NCI-H1417 treated with DMSO at 0.1 percent for 48 hours (cell line): ENCODE measurements at places on chromosomes 12 and 14.

GRCh38 chr12:15181017-15181683 lies 40.1 kb downstream of the RERG start:
- no peak for DNase-seq

DNA sequence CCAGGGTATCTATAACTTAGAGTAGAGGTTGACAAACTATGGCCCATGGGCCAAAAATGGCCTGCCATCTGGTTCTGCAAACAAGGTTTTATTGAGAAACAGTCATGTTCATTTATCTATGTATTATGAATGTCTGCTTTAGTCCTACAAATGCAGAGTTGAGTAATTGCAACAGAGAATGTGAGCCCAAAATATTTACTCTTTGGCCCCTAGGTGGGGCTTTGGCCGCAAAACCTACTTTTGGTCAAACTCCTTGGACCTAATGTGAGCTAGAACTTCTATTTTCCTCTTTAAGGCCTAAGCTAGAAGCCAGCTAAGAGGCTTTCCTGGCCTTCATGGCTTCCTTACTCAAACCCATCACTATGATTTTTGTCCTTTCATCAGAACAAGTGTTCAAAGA lies 379.1 kb downstream of the NELL2 start:
- no peak for DNase-seq

DNA sequence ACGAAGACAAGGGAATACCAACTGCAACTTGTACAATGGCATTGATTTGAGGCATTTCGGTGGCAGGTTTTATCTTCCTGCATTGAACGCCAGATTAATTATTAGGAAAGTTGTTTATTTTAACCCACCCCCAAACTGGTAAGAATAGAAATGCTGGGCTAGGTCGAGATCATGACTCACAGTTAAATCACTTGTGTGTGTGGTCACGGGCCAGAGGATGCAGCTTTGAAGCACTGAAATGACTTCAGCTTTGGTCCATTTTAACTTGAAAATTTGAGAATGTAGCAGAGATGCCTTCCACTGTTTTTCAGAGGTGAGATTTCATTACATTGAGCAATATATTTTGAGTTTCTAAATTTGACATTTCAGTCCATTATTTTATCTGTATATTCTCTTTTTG lies 23.6 kb upstream of the KCNH3 start:
- DNase-seq, result no peak

DNA sequence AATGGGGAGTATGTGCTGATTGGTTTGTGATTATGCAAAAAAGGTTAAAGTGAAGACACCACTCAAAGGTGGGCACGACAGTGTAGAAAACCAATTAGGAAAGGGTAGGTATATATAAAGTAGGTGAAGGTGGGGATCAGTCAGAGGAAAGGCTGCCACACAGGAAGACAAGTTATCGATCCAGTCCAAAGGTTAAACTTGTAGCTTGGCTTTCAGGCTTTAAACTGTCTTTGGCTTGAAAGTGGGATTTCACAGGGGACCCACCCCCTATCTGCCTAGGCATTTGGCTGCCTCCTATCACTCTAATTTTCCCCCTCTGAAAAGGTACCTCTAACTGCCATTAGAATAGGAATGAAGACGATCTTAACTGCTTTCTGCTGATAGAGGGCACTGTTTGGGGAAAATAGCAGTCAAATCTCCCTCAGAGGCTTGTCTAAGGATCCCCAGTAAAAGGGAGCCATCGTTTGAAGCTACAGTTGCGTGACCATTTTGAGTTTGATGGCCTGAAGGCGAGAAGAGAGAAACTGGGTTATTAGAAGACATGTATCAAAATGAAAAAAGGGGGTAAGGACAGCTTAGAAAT lies 250.2 kb downstream of the GPHN start:
- no peak for DNase-seq

GRCh38 chr12:124452576-124453331 lies 114.7 kb downstream of the NCOR2 start:
- DNase-seq, result no peak

DNA sequence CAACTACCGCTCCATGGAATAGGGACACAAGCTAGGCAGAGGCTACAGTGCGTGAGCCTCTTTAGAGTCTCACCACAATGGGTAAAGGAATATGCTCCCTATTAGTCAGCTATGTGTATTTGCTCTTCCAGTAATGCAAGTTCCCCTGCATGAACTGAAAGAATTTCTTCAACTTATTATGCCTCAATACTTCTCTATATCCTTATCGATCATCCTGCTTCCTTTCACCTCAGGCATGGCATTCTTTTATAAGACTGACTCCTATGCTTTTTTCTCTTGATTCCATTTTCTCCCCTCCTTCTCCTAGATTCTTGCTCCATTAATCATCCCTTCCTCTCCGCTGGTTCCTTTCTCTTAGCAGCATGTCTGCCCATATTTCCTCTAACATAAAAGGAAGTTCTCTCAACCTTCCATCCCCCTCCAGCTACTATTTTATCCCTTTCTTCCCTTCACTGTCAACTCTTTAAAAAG lies 94.5 kb upstream of the CPM start:
- DNase-seq, result no peak

DNA sequence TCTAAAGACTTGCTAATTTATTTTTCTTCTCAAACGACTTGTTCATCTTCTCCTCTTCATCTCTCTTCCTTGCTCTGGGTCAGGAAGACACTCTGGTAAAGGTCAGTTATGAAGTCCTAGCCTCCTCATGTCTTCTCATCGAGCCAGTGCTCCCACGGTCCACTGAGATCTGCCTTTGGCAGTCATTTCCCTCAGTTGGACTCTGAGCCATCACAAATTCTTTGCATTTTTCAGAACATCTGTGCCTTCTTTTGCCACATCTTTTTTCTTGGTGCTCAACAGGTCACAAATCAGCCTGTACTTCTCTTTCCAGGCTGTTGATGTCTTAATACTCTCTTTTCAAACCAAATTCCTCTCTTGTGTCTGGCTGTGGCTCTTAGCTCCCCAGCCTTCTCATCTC lies 49.7 kb downstream of the IGF1 start:
- no peak for DNase-seq

DNA sequence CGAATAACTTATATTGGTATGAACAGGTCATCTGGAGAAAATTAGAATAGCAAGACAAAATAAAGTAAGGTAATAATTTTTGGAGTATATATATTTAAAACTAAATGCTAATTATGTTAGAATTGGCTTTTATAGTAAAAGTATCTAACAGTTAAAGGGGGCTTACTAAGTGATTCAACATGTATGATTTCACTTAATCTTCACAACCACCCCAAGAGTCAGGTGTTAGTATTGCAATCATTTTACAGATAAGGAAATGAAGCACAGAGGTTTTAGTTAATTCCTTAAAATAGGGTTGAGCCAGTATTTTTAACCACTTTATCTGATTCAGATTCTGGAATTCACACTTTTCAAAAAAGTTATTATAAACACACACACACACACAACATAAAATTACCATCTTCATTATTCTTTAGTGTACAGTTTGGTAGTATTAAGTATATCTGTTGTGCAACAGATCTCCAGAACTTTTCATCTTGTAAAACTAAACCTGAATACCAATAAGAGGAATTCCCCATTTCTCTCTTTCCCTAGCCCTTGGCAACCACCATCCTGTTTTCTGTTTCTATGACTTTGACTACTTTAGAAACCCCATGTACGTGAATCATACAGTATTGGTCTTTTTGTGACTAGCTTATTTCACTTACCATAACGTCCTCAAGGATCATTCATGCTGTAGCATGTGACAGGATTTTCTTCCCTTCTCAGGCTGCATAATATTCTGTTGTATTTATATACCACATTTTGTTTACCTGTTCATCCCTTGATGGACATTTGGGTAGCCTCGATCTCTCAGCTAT lies 12.5 kb downstream of the A2M start:
- no peak for DNase-seq

DNA sequence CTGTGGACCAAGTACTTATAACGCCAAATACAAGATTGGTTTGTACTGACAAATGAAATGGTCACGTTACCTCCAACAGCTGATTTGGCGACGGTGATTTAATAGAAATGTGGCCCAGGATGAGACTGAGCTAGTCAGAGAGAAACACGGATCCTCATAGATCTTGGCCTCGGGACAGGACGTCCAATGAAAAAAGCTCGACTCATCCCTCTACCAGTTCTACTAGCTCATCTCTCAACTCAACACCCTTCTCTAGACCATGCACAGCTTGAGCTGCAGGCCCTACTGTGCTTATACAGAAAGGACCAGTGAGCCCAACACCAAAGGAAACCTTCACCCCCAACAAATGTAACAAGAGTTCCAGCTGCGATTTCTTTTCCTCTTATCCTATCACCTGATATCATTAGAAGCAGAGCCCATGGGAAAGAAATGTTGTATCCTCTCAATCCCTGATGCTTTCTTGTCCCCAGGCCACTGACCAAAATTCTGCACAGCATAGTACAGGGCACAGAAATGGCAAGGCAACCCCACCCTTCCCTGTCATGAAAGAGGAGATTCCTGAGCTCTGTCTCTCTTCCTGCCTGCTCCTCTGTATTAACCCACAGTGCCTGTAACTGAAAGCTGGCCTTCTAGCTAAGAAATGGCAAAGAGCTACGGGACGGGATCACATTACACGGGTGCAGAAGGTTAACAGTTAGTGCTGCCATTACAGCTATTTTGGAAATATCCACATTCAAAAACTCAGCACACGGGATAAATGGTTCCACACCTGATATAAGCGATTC lies 39.2 kb downstream of the DICER1 start:
- DNase-seq, result no peak

DNA sequence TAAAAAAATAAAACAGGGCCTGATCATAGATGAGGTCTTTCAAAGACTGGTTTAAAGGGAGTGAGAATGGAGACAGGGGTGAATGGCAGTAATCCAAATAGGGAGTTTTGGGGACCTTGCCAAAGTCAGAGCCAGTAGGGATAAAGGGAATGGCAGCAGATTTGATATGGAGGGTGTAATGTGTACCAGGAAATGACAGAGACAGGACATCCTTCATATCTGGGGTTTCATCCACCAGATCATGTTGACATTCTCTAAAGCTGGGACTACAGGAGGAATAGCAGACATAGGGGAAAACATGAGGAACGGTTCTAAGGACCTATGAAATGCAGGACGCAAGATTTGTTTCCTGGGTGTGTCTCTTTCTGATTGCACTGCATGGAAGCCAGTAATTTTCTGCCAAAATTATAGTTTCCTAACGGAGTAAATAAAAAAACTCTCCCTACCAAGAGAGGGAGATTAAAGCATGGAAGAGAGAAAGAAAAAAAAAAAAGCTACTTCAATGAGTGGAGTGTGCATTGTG lies 169.9 kb downstream of the PRKD1 start:
- no peak for DNase-seq

DNA sequence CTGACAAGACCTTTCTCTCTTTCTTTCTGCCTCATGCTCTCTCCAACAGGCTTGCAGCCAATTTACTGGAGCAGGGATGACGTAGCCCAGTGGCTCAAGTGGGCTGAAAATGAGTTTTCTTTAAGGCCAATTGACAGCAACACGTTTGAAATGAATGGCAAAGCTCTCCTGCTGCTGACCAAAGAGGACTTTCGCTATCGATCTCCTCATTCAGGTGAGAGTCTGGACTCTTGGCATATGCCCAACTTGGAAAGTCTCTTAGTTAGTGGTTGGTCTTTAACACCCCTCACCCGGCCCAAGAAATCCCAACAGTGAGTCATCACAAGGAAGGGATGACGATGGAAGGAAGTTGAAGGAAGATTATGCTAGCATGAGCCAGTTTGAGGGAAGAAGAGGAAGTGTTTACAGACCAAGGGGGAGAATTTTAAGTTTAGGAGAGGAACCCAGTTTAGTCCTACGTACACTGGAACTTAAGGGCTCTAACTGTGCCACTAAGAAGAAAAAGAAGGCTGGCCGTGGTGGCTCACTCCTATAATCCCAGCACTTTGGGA lies 189.7 kb downstream of the ETV6 start:
- no peak for DNase-seq

- no peak for DNase-seq
Observed at GRCh38 chr14:100117633-100118395, 41.6 kb downstream of the DEGS2 start.

DNA sequence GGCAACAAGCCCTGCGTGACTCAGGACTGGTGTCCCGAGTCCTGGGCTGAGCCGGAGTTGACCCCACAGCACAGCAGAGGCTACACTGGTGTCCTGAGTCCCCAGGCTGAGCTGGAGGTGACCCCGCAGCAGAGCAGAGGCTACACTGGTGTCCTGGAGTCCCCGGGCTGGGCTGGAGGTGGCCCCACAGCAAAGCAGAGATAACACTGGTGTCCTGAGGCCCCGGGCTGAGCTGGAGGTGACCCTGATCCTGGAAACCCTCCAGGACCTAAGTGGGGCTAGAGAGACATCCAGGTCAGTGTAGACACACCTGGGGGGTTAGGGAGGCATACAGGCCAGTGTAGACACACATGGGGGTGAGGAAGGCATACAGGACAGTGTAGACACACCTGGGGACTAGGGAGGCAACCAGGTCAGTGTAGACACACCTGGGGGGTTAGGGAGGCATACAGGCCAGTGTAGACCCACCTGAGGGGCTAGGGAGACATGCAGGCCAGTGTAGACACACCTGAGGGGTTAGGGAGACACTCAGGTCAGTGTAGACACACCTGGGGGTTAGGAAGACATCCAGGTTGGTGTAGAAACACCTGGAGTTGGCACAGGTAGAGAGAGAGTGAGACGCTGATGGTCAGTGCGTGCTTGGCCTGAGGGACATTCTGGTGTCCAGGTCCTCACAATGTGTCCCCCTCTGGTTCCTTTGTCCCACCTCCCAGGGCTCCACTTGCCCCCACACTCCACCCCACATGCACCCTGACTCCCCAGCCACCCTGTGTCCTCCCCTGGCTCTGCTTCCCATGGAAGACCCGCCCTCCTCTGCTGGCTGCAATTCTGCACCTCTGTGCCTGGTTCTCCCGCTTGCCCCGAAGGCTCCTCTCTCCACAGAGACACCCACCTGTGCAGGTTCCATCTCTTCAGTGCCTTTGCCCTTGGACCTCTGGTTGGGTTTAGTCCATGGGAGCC lies 321.6 kb upstream of the SFSWAP start:
- no peak for DNase-seq

GRCh38 chr14:58332561-58332960 lies 34.2 kb downstream of the ARID4A start:
- no peak for DNase-seq

GRCh38 chr12:51932218-51933076 lies 19.1 kb upstream of the ACVR1B start:
- no peak for DNase-seq

GRCh38 chr14:23614395-23614828 lies 21.8 kb upstream of the DHRS2 start:
- DNase-seq, result no peak

GRCh38 chr12:27965966-27966365 lies 6.6 kb downstream of the PTHLH start:
- no peak for DNase-seq

DNA sequence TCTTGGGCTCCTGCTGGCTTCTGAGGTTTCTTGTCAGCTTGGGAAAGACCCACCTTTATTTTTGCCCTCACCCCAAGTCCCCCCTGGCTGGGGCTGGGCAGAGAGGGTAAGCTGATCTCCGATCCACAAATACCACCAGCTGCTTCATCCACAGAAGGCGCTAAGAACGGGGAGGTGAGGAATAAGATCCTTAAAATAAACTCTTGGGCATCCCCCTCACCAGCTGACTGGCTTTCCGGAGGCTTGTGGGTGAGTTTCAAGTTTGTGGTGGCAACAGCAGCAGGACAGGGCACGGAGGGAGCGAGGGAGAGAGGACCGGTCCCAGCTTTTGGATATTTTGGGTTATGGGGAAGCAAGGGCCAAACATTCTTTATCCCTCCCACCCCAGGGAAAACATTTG lies 20.8 kb upstream of the HSPB8 start:
- no peak for DNase-seq

GRCh38 chr12:123468786-123469185 lies 10.8 kb downstream of the SNRNP35 start:
- no peak for DNase-seq

- DNase-seq, result no peak
Observed at GRCh38 chr12:116453631-116454030, 105.5 kb upstream of the MAP1LC3B2 start.

GRCh38 chr14:65456247-65456646 lies 43.7 kb downstream of the FUT8 start:
- no peak for DNase-seq
